Tibial artery (tissue), 4 donors: ENCODE measurements at places on chromosomes 3 and 15.

DNA sequence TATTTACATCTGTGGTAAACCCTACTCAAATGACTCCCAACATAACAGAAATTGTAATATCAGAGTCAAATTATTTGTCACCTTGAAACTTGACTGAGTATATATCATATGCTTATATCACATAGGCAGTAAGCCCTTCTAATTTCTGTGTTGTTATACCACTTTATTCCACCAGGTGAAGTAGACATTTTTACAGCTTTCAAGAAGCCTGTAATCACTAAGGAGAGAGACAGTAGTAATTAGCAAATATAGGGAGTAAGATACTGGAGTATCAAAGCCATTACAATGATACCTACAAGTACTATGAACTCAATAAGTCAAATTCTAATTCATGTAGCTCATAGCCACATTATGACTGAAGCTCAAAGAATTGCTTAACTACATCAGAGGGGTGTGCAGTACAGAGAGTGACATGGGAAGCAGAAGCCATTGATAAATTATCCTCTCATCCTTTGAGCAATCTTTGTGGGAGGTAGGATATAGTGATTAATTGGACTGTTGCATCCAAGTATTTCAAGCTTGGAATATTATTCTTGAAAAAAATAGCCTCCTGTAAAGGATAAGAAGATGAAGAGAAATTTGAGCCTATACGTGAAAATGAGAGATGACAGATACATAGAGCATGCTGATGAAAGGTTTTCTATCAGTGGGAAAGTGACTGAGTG lies 1005.9 kb downstream of the ZPLD1 start:
- H3K36me3 ChIP-seq: no peaks in the 10 kb centered on the region
- no peak overlapping the region for H3K27ac ChIP-seq
- H3K27me3 ChIP-seq: no peaks in the 10 kb centered on the region
- no peak for DNase-seq
- H3K4me1 ChIP-seq: no peaks in the 10 kb centered on the region

GRCh38 chr3:185534511-185534910 lies 17.9 kb downstream of the LIPH start:
- H3K27me3 ChIP-seq: no peaks in the 10 kb centered on the region
- H3K27ac ChIP-seq: no peak overlapping the region
- no peak for DNase-seq

- no peaks in the 10 kb centered on the region for H3K4me1 ChIP-seq
- no peak for DNase-seq
- H3K4me3 ChIP-seq: no peak overlapping the region
- no peak overlapping the region for H3K27ac ChIP-seq
- H3K36me3 ChIP-seq: peaks cover 27% of the 10 kb centered on the region
- no peaks in the 10 kb centered on the region for H3K27me3 ChIP-seq
Measured at GRCh38 chr3:167700046-167700445, 34.6 kb downstream of the PDCD10 start.

GRCh38 chr15:49415638-49416037 lies 7.4 kb upstream of the FGF7 start:
- H3K27ac ChIP-seq: no peak overlapping the region
- H3K36me3 ChIP-seq: no peaks in the 10 kb centered on the region
- H3K4me3 ChIP-seq: no peak overlapping the region
- no peak for DNase-seq
- no peaks in the 10 kb centered on the region for H3K4me1 ChIP-seq

DNA sequence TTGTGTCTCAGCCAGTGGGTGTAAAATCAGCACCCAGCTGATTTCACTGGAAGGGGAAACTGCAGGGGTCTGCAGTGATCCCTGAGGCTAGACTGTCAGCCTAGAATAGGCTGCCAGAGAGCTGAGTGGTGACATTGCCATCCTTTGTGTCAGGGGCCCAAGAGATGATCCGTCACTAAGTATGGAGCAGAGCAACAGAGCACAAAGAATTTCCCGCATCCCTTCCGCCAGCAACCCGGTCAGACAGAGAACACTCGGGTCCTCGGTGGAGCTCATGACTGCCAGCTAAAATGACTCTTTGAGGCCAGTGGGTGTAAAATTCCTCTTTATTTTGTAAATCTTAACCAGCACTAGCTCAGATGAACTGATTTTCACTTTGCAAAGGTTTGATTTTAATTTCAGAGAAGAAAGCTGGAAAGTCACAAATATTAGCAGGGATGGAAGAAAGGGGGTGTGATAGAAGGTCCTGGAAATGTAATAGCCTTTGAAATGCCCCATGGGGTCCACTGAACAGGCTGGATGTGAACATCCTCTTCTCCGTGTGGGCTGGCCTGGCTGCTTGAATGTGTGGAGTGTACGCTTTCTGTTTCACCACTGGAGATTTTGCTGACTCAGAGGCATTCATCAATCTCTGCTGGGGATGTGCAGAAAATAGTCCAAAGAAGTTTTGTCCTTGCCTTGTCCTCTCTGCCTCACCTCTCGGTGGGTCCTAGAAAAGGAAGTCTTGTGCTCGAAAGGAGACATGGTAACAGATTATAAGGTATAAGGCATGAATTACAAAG lies 138.8 kb downstream of the SV2B start:
- no peak overlapping the region for H3K27ac ChIP-seq
- no peaks in the 10 kb centered on the region for H3K36me3 ChIP-seq
- no peak overlapping the region for H3K4me3 ChIP-seq
- H3K27me3 ChIP-seq: no peaks in the 10 kb centered on the region
- DNase-seq: no peak
